Motor neuron (in vitro differentiated cells): ENCODE measurements at places on chromosomes 16 and 17. TPM values are rescaled to one million over a fixed set of nuclear protein-coding genes. Genes with fewer than 3 reads are reported as not detected.

Gene SLC38A8
- 0.47 TPM in 1 of 2 replicates, not detected in the other for total RNA-seq

Gene PITPNM3
- total RNA-seq = 1.0 TPM in 2 replicates

Gene TVP23A
- total RNA-seq = 0.86 and 1.6 TPM in 2 replicates

DNA sequence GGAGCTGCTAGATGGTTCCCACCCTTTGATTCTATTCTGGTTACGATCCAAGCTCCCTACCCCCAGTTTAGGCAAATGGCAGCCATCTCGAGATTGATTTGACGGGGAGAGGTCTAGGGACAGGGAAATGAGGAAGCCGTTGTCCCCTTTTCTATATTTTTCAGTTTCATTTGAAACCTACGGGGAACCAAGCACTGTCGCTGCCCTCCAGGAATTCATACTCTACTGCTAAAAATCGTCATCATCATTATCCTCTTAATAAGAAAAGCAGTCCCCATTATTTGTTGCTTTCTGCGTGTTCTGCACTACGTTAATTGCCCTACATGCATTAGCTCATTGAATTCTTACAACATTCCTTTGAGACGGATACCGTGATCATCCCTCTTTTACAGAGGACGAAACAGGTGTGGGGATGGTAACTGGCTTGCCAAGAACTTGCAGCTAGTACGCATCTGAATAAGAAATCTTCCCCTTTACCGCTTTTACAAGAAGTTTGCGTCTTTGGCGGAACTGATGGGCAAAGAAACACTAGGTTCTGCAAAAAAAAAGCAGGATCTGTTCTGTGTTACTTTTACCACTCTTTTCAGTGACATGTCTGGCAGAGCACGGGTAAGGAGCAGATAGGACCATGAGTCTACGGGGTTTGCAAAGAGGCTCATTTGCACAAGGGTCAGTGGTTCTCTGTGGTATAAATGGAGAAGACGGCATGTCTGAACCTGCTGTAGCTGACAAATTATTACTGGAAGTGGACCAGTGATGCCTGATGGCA, 1.1 kb downstream of the CCP110 start:
- ATAC-seq = no peak

- no peak for ATAC-seq
These were observed 2.1 kb downstream of the NLGN2 start for GRCh38 chr17:7409716-7410115.

Gene KCNJ12
- total RNA-seq = 2.2 and 2.5 TPM in 2 replicates

- no peak for ATAC-seq
These were observed 510.3 kb upstream of the ZFHX3 start for GRCh38 chr16:73558219-73558618.

- ATAC-seq = no peak
These were observed 19.5 kb upstream of the SLC5A10 start for GRCh38 chr17:18932360-18933055.

Gene OGFOD1
- total RNA-seq = 38.7 and 44.4 TPM in 2 replicates

Gene CEP295NL
- 0.99 and 2.0 TPM in 2 replicates for total RNA-seq

DNA sequence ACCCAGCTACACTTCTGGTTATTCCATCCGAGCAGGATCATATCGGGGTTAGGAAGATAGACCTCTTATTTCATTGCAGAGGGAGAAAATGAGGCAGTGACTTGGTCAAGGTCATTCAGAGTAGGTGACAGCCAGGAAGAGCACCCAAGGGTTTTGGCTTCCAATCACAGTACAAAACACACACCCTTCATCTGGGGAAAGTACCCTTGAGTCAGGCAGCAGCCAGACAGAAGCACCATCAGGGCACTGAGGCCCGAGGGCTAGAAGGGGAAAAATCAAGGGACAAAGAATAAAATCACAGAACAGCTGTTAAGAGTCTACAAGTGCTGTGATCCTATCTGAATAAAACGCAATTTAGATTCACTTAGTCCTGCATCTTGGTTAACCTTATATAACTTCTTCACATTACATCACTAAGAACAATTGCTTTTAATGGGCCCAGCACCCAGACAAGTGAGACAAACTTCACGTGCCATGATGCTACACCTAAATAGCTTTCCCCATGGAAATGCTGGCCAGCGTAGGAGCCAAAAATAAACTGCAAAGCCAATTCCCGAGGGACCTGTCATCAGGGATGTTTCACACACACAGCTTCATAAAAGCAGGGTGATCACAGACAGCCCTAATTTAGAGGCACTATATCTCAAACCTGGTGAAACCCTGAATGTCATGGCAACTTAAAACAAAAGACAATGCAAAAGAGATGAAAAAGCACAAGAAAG, 4.9 kb downstream of the UBE2O start:
- no peak for ATAC-seq

- ATAC-seq = no peak
These were observed 4.9 kb downstream of the PHOSPHO1 start for GRCh38 chr17:49225554-49226236.

Gene TBC1D26
- 0.97 and 1.9 TPM in 2 replicates for total RNA-seq

Gene RARA
- 32.4 and 36.8 TPM in 2 replicates for total RNA-seq

Gene AANAT
- 0.49 TPM in 1 of 2 replicates, not detected in the other for total RNA-seq

Gene TOM1L1
- total RNA-seq = 5.0 and 8.1 TPM in 2 replicates
